NCI-H1092 (cell line): ENCODE measurements at places on chromosomes 1 and 21.

DNA sequence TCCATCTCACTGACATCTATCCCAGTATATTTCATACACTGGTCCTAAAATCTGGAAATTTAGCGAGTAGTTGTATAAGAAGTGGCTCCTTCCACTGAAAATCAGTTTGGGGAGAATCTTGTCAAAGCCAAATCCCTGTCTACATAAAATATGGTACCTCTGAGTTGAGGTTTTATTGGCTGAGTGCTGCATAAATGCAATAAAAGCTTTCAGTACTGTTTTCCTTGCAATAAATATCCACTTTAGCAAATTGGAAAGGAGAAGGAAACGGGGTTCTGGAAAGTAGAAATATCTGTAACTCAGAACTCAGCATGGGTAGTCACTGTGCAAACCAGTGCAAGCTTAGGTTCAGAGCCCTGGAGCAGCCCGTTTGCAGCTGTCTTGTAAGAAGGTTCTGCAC is 580.2 kb downstream of the SMYD3 start:
- no peak for DNase-seq

DNA sequence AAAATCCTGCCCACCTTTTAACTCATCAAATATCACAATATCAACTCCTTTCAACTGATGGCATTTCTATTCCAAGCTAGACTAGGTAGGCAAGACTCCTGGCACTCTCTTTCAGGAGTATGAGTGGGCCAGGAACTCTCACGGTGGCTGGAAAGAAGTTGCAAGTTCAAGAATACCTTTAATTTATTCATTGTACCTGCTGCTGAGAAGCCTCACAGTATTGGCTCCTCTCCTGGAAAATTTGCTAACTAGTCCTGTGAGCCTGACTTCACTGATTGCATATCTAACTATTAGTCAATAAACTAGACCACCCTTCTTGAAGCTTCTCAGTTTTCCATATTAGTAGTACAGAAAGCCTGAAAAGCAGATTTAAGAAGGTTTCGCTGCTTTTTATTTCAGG is 120.2 kb downstream of the DUSP10 start:
- no peak for DNase-seq

GRCh38 chr1:224582041-224582440 is 34.1 kb upstream of the CNIH3 start:
- DNase-seq = no peak

GRCh38 chr21:43855955-43856354 is 9.1 kb upstream of the AGPAT3 start:
- DNase-seq = no peak

- no peak for DNase-seq
Observed at GRCh38 chr1:97660431-97661105, 260.3 kb downstream of the DPYD start.

GRCh38 chr1:61238359-61238665 is 156.0 kb downstream of the NFIA start:
- DNase-seq = no peak

DNA sequence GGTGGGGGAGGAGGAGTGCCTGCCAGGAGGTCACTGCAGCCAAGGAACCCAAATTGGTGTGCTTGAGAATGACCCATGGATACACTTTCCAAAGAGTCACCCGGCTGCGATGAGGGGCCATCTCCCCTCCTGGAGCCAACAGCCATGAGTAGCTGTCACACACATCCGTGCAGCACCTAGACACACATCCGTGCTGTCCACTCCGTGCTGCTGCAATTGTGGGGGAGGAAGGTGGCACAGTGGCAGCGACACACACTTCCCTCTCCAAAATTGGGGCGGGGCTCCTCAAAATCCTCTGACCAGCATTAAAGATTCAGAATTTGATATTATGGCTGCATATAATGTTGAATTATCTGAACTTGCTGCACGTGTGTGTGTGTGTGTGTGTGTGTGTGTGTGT is 15.8 kb downstream of the TP73 start:
- DNase-seq = no peak

- DNase-seq = no peak
Observed at GRCh38 chr1:1243266-1243660, 3.3 kb downstream of the C1QTNF12 start.

DNA sequence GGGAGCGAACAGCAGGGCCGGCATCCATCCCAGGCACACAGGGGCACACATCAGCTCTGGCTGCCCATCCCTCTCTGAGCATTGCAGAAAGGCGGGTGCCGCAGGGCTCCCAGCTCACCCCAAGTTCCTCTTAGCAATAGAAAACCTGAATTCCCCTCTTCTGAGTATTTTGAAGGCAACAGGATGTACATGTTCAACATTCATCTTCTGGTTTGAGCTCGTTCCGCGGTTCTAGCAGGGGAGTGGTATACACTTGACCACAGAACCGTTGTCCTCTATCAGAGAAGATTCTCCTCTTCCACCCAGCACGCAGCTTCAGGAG is 23.6 kb downstream of the ACTA1 start:
- no peak for DNase-seq

DNA sequence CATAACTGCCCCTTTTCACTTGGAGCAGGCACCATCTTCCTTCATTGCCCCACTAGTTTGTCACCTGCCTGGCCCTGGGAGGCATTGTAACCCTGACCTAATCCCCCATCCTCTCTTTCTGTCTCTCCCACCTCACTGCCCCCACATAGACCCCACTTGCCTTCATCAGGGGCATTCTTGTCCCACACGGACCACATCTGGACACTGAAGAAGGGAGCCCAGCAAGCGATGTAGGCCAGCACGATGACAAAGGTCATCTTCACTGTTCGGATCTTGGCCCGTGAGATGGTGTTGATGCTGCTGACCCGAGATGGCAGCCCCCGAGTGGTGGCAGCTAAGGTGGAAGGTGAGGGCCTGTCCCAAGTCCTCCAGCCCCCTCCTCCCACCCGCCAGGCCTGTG is 1.4 kb downstream of the AVPR1B start:
- DNase-seq = no peak

DNA sequence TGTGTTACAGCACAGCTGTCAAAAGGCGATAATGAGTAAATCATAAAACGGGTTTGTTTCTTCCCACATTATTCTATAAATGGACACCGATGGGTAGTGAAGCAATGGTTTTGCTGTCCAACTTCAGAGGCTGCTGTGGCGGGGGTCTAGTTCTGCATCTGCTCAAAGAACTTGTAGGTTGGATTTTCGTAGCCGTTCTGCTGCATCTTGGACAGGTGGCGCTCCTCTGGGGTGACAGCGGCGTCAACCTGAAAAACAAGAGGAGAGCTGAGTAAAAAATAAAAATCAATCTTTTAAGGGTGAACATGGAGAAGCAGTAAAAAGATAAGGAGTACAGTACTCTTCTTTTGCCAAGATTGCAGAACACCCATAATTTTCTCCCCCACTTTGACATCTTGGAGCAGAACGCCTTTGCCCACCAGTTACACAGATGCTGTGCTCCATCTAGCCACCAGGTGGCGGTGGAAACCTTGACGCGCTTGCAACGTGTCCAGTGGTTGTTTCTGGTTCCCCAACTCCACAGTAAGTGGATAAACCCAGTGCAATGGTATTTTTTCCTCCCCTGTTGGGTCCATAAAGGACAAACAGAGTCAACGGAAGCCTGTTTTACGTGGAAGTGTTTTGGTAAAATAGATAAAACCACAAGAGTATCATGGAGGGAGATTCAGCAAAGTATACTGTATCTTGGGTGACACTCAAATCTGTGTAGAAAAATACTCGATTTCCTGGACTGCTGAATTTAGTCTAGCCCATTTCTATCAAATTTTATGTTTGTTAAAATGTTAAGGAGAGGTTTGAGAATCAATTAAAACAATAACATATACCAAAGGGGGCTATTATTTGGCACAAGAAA is 147.0 kb downstream of the GABPA start:
- DNase-seq = peak; percentile 9

DNA sequence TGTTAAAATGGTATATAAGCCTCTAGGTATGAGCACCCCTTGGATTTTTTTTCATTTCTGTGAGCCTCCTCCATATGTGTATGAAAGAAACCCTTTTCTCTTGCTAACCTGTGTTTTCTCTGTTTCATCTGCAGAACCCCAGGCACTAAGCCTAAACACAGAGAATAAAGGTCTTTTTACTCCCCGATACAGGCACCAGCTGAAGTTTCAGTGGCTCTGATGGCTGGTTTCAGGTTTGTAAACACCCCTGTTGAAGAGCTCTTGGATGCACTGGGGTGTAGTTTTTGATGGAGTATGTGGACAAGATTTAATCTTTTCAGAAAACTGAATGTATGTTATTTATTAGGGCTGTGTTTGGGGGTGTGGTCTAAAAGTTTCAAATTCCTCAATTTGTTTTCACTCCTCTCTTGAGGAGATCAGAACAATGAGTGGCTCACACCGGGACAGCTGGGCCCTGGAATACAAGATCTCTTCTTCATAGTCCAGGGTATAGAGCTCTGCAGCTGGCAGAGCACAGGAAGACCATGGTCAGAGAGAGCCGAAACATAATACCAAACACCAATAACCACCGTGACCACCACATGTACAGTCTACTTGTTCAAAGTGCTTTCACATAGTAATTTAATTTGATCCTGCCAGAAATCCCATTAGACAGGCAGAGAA is 50.2 kb upstream of the VTCN1 start:
- DNase-seq = no peak

GRCh38 chr1:159751031-159751430 is 29.7 kb upstream of the DUSP23 start:
- DNase-seq = no peak

GRCh38 chr1:64921771-64922170 is 44.6 kb downstream of the JAK1 start:
- no peak for DNase-seq

DNA sequence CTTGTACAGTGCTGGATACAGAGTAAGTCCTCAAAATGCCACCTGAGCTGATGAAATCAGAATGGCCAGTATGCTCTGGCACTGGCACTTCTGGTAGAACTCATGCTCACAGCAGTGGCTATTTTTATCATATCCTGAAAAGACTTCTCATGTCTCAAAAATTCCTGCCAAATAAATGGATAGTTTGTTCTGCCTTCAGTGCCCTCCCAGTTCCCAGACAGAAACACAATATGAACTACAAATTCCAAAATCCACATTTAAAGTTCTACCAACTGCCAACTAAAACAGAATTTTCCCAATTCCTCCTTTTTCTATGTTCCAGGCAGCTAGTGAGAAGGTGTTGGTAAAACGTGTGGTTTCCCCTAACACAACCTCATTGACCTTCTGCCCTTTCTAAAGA is 51.4 kb upstream of the RGS1 start:
- no peak for DNase-seq

DNA sequence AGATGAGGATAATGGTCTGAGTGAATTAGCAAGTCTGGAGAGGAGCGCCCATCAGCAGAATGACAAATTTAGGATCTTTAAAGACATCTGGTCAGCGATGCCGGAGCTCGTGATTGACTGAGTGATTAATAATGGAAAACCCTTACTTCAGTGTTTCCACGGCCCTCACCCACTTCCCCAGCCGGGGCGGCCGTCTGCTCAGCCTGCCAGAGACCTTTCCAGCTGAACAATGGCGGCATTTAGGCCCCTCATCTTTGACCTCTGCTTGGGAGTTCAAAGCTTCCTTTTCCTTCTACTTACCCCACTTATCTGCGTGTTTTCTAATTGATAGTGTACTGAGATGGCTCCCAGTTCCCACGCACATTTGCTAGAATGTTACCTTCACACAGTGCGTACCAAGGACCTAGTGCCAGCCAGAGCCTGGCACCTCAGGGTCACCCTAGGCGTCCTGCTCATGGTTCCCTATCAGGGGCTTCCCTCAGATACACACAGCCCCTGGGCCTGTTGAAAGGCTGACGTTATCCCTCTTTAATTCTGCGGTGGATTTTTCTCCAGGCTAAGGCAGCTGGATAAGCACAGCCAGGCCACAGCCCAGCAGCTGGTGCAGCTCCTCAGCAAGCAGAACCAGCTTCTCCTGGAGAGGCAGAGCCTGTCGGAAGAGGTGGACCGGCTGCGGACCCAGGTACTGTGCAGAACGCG is 232.8 kb downstream of the SDCCAG8 start:
- DNase-seq = no peak

DNA sequence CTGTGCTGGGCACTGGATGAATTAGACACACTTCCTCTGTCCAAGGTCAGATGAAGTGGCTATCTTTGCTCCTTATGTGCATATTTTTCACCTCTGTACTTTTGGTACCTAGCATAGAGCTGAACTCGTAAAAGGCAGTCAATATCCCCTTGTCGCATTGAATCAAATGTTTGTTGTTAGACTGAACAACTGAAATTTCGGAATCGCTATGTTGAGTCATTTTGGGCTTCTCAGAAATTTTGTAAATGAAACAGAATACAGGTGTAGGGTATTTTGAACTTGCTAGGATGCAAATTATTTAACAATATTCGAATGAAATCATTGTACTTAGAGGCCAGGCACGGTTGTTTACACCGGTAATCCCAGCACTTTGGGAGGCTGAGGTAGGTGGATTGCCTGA is 48.0 kb downstream of the PDE4B start:
- no peak for DNase-seq

DNA sequence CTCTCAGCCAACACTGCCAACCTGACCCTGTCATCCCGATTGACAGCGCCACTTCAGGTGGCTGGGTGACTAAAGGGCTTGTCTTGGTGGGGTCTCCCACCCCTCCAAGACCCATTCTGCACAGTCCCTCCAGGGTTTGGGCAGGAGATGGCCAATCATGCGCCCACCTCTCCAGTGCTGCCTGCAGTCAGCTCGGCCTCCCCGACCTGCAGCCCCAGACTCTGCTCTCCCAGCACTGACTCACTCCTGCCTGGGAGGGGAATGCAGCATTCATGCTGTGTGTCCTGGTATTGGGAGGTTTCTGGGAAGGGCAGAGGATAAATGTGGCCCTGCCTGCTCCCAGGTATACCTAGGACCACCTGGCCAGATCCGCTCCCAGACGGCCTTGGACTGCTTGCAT is 9.7 kb downstream of the TMEM81 start:
- DNase-seq = no peak

GRCh38 chr1:226033582-226033981 is 28.9 kb upstream of the H3-3A start:
- no peak for DNase-seq

DNA sequence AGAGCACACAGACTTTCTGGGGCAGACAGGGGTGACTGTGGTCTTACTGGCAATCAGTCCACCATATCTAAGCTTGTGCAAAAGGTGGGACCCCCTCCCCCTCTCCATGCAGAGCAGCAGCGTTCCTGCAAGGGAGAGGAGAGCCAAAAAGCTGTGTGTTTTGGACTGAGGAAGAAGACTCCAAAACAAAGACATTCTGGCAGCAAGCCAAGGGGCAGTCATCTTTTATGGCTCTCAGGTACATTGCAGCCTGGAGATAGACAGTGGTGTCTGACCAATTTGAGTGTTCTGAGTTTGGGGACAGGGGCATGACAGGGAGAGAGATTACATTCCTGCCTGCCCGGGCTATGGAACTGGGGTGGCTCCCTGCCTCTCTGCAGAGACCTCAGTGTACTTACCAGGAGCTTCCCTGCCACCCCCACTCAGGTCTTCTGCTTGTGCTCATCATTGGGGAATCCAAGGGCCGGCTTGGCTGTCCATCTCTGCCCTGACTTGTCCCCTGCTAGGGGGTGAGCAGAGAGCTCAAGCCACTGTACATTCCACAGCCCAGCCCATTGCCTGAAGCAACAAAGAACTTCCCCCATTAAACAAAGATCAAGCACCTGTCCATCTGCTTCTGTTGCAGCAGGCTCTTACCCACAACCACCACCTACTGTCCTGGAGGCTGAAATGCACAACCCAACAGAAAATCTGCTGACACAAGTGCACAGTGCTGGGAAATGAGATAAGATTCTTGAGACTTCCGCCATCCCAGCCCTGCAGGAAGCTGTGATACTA is 131.1 kb downstream of the EVI5 start:
- no peak for DNase-seq

- no peak for DNase-seq
Observed at GRCh38 chr1:223006371-223006770, 136.7 kb downstream of the TLR5 start.
